Nucleus accumbens (tissue), 56 donors: ENCODE measurements at places on chromosomes 1 and 21.

DNA sequence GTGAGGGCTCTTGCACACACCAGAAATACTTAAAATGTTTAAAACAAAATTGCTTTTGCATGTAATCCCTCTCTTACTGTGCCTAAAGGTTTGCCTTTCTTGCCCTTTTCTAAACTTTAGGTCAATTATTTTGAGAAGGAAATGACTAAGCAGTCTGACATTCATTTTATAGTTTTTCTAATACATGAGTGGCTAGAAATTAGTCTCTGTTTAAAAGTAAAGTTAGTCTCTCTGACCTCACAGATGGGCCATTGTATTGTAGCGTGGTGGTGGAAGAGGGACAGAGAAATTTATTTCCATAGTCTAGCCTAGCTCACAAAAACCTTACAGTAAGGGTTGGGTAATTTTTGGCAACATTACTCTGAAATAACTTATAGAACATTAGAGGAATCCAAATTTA is 3.6 kb upstream of the COL11A1 start:
- no peak for DNase-seq

GRCh38 chr1:7991504-7992440 is 30.3 kb downstream of the PARK7 start:
- DNase-seq = no peak

GRCh38 chr1:4362314-4363044 is 291.9 kb upstream of the AJAP1 start:
- no peak for DNase-seq

GRCh38 chr21:42290505-42290904 is 24.7 kb downstream of the TFF3 start:
- DNase-seq = no peak

DNA sequence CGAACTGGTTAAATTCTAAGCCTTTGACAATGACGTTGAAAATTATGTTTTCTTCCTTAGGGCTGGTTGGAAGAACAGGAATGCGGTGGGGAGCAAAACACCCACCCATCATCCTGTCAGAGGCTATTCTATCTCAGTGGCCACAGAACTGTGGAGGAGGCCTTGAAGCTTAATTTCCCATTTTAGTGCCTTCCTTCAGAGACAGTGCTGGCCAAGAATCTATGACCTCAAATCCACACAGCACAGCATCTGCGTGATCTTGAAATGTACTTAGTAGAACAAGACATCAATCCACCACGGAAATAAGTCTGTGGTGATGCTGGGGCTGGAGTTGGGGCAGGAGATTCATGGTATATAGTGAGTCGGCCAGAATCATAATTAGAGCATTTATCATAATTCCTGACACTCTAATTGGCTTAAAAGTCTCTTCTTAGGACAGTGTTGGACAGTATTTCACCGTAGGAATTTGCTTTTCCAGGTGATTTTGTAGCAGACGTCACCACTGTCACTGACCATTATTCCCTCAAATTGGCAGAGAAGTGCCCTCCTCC is 113.1 kb downstream of the KCNJ6 start:
- no peak for DNase-seq

- no peak for DNase-seq
Measured at GRCh38 chr21:35044770-35045541, 4.1 kb downstream of the RUNX1 start.

DNA sequence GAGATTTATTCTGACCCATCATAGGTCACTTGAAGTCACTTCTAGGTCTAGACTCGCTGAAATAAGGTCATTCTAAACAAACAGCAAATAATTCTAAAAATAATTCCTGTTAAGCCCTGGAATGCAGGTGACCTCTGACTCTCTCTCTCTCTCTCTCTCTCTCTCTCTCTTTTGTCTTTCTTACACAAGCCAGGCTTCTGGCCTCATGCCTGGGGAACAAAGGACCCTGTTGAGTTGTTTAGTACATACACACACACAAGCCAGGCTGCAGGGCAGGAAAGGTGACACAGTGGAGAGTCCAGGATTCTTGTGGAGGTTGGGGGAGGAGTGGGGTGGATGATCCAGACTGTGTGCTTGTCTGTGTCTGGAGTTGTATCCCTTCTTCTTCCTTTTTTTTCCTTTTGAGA is 4.0 kb upstream of the MEX3A start:
- DNase-seq = no peak

GRCh38 chr1:236615399-236616148 is 11.3 kb upstream of the HEATR1 start:
- DNase-seq = no peak

- no peak for DNase-seq
Measured at GRCh38 chr1:208029381-208030287, 118.7 kb upstream of the CD34 start.

- DNase-seq = no peak
Measured at GRCh38 chr1:75265792-75266191, 131.6 kb downstream of the LHX8 start.
